Left ventricle myocardium inferior (tissue), 1 donor: ENCODE measurements at places on chromosomes 3 and 15. TPM values are rescaled to one million over a fixed set of nuclear protein-coding genes. Genes with fewer than 3 reads are reported as not detected.

GALNT15 gene
- 6.6 TPM for total RNA-seq

CCR3 gene
- not detected for total RNA-seq

PRTG gene
- total RNA-seq = 0.69 TPM

DPH3 gene
- total RNA-seq = 25.9 TPM

CHRM5 gene
- not detected for total RNA-seq

PTH1R gene
- 6.4 TPM for total RNA-seq

SLC28A1 gene
- total RNA-seq = 0.91 TPM

- DNase-seq = no peak
Observed at GRCh38 chr3:42503957-42504333, 1.5 kb downstream of the VIPR1 start.

- no peak for DNase-seq
Observed at GRCh38 chr3:96017556-96017955, 796.8 kb upstream of the EPHA6 start.

DNA sequence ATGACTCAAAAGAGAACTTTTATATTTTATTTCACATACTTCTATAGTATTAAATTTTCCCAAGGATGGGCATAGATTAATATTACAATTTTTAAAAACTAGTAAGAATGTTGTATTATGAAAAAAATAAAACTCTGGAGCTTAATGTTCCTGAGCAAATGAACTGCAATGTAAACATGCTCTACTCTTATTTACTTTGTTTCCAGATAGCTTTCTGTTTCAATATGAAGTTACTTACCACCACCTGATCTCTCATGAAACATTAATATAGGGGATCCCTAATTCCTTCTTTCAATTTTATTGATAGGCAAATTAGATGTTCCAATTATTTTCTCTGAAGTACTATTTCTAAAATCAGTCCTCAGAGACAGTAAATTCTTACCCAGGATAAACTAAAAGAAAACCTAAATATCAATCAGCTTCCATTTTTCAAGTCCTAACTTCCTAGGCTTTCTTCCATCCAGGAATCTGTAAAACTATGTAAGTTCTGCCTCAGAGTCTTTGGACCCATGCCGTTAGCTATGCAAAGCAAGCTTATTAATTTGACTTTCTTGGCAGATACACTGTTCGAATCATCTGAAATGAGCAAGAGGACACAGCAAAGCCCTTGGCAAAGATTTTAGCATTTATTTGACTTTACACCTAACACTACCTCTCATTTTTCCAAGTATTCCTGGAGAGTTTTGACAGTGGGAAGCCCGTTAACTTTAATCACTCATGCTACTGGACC, 93.2 kb downstream of the PLCH1 start:
- no peak for DNase-seq

DNA sequence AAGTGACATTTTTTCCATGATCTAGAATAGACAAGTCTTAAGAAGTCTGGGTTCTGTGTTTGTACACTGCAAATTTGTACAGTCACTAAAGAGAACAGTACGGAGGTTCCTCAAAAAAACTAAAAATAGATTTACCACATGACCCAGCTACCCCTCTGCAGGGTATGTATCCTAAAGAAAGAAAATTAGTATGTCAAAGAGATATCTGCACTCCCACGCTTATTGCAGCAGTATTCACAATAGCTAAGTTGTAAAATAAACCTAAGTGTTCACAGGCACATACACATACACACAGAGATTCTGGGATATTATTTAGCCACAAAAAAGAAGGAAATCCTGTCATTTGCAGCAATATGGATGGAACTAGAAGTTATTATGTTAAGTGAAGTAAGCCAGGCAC, 120.4 kb downstream of the ZIC1 start:
- no peak for DNase-seq

DNA sequence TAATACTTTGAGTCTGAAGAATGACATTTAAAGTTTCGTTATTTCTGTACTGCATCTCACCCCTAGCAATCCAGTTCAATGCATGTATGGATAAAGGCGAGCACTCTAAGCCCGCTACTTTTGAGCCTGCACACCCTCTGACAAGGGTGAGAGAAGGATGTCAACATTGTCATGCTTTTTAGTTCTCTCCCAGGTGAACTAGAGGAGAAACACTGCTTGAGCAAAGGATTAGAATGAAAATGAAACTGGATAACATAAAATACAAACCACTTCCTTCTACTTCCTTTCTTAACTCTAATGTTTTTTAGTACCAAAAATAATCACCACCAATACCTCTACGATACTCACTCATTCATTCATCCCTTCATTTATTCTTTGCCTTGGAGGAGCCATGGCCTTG, 588.7 kb upstream of the NR2F2 start:
- DNase-seq = no peak

- DNase-seq = no peak
Observed at GRCh38 chr3:183074261-183074660, 25.0 kb downstream of the MCCC1 start.

GRCh38 chr3:12405432-12406272, 78.6 kb upstream of the TSEN2 start:
- DNase-seq = peak; percentile 75

DNA sequence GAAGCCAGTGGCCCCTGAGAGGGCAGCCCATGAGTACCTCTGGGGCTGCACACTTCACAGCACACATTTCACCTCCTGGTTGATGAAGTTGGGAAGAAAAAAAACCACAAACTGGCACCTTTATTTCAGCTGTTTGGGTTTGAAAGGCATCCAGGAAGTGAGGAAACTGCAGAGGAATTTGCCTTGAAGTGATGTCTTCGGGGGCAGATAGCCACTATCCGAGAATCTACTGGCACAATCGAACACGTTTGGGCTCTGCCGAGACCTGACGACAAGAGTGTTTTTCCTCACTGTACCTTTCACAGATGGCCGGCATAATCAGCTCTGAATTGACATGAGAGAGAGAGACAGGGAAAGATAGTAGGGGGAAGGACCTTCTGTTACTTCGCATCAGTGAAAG, 59.7 kb downstream of the LRIG1 start:
- no peak for DNase-seq
